ENCODE measurements at places on chromosomes 16 and 17.

- DNase-seq: no peak
Measured at GRCh38 chr17:17146786-17147406, 59.2 kb downstream of the PLD6 start.

GRCh38 chr17:59617156-59617732, 2.5 kb upstream of the CLTC start:
- no peak for DNase-seq

GRCh38 chr17:69677130-69677529, 262.6 kb downstream of the MAP2K6 start:
- no peak for DNase-seq

GRCh38 chr17:65433592-65433991, 127.9 kb downstream of the AXIN2 start:
- no peak for DNase-seq

DNA sequence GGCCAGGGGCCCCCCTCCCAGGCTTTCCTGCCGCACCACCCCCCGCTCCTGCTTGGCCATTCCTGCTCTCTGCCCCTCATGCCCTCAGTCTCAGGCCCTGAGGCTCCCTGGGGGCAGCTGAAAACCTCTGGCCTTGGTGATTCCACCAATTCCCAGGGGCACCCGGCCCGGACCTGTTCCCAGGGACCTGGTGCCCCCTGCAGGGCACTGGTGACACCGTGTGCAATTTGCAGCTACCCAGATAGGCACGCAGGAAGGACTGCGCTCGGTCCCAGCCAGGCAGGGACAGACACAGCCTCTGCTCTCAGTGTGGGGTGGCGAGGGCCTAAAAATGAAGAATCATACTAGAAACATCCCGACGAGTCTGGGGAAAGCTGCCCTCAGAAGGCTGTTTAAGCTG, 13.4 kb downstream of the WFDC1 start:
- DNase-seq: no peak

DNA sequence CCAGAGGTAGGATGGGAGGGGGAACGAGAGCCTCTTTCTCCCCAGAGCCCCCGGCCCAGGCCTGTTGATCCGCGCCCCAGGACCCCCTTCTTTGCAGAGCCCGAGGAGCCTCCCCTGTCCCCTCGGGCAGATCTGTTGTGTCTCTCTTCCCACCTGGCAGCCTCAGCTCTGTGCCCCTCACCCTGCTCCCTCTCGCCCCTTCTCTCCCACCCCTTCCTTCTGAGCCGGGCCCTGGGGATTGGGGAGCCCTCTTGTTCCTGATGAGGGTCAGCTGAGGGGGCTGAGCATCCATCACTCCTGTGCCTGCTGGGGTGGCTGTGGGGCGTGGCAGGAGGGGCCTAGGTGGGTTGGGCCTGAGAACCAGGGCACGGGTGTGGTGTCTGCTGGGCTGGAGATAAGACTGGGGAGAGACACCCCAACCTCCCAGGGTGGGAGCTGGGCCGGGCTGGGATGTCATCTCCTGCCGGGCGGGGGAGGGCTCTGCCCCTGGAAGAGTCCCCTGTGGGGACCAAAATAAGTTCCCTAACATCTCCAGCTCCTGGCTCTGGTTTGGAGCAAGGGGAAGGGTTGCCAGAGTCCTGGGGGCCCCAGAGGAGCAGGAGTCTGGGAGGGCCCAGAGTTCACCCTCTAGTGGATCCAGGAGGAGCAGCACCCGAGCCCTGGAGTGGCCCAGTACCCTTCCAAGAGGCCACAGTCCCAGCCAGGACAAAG, 65.4 kb downstream of the MRC2 start:
- DNase-seq: no peak

GRCh38 chr17:61354895-61355874, 44.5 kb upstream of the TBX2 start:
- no peak for DNase-seq

DNA sequence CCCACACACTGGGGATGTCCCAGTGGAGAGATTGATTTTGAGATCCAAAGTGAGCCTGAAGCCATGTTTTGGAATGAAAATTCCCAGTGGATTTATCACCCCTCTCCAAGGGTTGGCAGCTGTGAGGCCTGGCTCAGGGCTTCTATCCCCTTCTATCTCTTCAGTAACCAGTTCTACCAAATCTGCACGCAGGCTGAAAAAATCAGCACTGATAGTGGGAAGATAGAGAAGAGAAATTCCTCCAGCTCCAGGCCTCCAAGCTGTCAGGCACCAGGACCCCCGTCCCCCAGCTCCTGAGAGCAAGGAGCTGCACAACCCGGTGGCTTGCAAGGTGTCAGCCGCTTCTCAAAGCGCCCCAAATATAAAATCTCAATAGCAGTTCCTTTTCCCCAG, 1.0 kb downstream of the FLOT2 start:
- no peak for DNase-seq

DNA sequence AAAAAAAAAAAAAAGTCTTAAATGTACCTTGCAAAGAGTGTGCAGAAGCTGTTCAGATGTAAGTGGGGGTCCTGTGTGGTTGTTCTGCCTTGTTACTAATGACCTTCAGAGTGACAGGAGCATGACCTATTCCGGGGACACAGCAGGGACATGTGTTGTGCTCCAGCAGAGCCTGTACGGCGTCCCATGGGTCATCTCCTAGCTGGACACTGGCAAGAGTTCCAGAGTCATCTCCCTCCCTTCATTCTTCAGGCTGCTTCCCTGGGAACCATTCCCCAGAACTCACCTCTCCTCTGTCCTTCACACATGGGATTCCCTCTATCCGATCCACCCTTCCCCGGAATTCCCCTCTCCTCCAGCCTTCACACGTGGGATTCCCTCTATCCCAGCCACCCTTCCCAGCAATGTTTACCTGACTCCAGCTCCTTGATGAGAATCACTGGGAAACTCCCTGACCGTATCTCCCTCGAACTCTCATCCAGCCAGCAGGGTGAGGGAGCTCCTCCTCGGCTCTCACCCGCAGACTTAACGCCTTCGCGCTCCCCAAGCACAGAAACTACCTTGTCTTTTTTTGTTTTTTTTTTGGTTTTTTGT, 85.8 kb downstream of the MRM3 start:
- no peak for DNase-seq

GRCh38 chr17:31803494-31804213, 55.4 kb downstream of the COPRS start:
- DNase-seq: no peak

- DNase-seq: no peak
Measured at GRCh38 chr17:77253611-77254051, 112.9 kb downstream of the SEC14L1 start.

- DNase-seq: no peak
Measured at GRCh38 chr17:31680126-31680525, 178.9 kb downstream of the COPRS start.

GRCh38 chr17:27339836-27340550, 46.1 kb downstream of the WSB1 start:
- DNase-seq: no peak

- DNase-seq: no peak
Measured at GRCh38 chr17:77790143-77790829, 168.2 kb upstream of the TNRC6C start.

GRCh38 chr16:25051406-25052150, 36.4 kb upstream of the ARHGAP17 start:
- DNase-seq: no peak

- no peak for DNase-seq
Measured at GRCh38 chr16:71854369-71854948, 8.7 kb downstream of the ATXN1L start.

- no peak for DNase-seq
Measured at GRCh38 chr17:75260641-75261335, 618 bp downstream of the GGA3 start.

DNA sequence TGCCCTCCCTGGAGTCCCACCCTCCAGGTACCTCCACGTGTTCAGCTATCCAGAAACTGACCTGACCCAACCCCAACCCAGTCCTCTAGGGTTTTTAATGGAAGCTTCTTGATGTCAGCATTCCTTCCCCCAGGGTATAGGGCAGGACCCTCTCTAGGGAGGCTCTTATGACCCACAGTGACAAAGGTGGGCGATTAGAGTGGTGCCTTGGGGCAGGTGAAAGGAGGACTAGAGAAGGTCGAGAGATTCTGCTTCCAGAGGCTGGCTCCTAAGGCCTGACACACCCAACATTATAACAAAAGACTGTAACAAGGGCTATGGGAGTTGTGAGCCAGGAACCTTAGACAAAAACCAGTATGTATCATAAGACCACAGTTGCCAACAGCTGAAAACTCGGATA, 17.2 kb downstream of the COX11 start:
- no peak for DNase-seq

DNA sequence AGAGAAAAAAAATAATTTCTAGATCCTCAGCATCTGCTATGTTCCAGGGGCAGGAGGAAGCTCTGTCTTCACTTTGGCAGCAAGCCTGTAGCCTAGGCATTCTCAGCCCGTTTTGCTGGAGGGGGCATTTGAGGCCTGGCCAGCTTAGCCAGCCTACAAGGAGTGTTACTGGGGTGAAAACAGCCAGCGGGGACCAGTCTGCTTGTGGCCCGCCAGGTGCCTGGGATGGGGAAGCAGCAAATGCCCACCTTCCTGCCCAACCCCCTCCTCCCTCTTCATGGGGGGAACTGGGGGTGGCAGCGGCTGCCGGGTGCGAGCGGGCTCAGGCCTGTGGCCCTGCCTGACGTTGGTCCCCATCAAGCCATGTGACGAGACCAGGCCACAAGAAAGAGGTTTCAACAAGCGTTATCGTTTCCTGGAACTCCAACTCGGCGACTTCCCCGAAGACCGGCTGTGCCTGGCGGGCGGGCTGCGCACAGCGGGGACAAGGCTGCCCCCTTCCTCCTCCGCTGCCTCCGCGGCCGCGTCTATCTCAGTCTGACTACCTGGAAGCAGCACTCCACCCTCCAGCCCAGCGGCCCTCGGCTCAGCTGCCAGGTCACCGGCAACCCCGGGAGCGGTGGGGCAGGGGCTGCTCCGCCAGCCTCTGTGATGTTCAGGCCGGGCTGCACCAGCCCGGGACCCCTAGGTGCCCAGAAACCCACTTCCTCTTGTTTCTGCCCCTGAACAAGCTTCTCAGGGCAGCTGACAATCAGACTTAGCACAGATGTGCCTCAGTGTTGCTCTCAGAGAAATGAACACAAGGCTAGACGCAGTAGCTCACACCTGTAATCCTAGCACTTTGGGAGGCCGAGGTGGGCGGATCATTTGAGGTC, 22.9 kb downstream of the SOCS1 start:
- no peak for DNase-seq

- no peak for DNase-seq
Measured at GRCh38 chr17:3502466-3502865, 26.7 kb downstream of the ASPA start.

GRCh38 chr17:74491626-74492025, 25.2 kb downstream of the CD300A start:
- no peak for DNase-seq

- DNase-seq: peak; percentile 39
Measured at GRCh38 chr16:56513972-56514371, 5.9 kb downstream of the BBS2 start.

DNA sequence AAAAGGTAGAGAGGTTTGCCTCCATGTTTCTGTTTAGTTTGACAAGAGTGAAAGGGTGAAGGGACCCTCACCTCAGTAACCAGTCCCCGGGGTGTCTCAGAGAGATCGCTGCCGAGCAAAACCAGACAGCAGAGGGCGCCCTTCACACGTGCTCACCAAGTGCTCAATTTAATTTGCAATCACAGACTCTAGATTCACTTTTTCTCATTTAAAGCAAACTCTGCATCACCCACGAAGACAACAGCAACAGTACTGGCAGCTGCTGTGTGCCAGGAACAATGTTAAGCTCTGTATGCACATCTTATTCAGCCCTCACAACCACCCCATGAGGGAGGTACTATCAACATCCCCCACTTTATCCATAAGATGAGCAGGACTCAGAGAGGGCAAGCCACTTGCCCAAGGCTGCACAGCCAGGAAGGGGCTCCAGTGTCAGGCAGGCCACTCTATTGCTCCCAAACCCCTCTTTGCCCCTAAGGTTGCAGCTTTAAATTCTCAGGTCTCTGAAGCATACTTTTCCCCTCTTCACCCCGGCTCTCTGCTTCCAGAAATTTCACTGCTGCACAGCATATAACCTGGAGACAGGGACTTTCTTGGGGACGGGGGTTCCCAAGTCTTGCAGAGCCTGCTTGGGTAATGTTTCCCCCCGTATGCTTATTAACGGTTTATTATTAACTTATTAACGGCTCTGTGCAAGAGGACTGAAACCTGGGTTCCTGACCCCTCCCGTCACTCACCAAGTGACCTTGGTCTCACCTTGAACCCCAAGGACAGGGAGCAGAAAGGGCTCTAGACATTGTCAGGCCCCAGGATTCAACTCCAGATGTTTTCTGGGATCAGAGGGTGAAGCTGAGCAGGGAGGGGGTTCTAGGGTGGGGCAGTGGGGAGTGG, 70.9 kb downstream of the CNGB1 start:
- DNase-seq: peak; percentile 40

- no peak for DNase-seq
Measured at GRCh38 chr17:49441578-49441977, 26.9 kb upstream of the PHB1 start.

- no peak for DNase-seq
Measured at GRCh38 chr16:53511084-53511402, 8.0 kb upstream of the AKTIP start.

GRCh38 chr17:76686538-76687297, 24.0 kb downstream of the MXRA7 start:
- DNase-seq: no peak

DNA sequence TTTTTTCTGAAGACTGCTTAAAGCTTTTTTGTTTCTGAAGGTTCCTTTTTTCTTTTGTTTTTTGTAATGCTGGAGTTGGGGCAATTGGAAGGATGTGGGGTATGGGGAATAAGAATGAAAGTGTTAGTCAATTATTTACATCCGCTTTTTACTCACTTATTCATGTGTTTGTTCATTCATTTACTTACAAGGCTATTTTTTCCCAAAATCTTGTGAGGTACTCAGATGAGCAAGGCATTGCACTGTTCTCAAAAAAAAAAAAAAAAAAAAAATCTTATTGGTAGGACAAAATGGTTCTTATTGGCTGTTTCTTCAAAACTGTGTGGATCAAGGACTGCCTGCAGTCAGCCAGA, 55.7 kb downstream of the PLD6 start:
- DNase-seq: no peak

DNA sequence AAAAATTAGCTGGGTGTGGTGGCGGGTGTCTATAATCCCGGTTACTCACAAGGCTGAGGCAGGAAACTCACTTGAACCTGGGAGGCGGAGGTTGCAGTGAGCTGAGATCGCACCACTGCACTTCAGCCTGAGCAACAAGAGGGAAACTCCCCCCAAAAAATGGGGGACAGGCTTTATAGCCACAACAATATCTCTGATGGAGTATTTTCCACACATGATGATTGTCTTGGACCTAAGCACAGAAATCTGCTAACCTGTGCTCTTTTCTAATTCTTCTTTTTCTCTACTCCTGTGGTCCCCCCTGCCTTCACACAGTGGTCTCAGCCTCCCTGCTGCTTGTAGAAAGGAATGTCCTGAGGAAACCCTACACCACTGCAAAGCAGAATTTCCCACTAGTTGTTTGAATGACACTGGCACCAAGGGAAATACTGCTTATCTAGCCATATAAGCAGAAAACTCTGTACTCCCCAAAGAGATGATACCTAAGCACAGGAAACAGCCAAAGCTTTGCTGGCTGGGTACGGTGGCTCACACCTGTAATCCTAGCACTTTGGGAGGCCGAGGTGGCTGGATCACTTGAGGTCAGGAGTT, 117.6 kb downstream of the USP31 start:
- DNase-seq: no peak
